Fibroblast of skin of right quadriceps (primary cell): ENCODE measurements at places on chromosomes 11 and 22.
A peak's percentile ranks its signal among the peaks of the same experiment; 100 is the strongest.

DNA sequence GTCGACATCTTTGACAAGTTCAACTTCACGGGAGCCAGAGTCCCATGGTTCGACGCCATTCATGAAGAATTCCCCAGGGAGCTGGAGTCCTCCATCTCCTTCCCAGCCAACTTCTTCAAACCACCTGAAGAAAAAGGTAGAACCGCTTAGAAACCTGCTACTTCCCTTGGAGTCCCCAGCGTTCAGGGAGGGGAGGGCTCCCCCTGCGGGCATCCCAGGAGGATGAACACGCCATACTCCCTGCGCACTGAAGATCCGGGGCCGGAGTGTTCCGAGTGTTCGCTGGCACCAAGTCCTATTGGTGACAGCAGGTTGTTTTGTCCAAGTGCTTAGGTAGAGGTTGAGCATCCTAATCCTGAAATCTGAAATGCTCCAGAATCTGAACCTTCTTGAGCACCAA is 51.7 kb upstream of the PRODH start:
- no peak for DNase-seq

GRCh38 chr11:66275396-66275795 is 2.6 kb upstream of the CNIH2 start:
- DNase-seq: no peak

DNA sequence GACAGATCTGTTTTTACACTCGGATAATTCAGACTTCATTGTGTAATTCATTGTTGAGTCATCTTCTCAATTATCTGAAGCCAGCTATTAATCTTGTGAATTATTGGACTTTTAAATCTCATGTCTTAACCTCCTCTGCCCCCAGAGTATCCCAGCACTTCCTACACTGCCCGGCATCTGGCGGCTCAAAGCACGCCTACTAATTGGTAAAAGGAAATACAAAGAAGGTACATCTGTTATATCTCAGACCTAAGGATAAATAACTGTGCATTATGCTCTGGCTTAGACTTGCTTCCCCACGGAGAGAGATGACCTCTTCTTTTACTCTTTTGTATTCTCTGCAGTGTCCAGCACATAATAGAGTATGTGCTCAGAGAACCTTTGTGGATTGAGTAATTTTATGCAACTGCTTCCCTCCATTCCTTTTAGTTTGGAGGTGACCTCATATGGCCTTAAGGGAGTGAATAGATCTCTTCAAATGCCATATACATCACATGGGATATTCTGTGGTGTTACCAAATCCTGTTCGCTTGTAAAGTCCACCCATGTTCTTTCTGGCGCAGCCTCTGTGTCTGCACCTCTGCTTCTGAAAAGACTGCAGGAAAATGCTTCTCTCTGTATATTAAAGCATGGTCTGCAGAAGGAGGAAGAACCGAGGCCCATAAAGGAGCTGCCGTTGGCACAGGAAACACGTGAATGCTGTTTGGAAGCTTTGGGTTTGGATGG is 125.6 kb upstream of the SORL1-AS1 start:
- DNase-seq: no peak

DNA sequence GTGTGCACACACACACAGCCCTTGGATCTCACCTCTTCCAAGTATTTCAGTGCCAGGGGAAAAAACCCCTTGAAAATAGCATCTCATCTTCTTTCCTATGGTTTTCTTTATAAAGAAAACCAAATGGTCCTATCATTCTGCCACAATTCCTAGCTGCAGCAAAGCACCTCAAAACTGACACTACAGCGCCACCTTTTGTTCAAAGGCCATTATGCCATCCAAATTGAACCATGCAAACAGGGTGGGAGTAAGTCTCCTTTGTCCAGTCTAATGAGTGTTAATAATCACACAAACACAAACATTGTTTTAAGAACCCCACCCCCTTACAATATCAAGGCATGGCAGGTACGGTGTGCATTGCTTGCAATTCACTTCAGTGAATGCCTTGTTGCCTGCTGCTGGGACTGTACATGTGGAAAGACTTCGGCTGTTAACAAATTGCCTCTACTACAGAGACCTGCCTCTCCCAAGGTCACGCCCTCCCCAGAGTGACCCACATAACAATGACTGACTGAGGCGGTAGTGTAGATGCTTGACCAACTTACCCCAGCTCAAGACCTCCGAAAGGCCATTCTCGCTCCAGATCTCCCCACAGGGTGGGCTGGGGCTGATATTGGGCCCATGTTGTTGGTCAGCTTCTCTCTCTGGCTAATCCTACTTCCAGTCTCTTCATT is 31.7 kb downstream of the FAM181B start:
- DNase-seq: peak; percentile 28

DNA sequence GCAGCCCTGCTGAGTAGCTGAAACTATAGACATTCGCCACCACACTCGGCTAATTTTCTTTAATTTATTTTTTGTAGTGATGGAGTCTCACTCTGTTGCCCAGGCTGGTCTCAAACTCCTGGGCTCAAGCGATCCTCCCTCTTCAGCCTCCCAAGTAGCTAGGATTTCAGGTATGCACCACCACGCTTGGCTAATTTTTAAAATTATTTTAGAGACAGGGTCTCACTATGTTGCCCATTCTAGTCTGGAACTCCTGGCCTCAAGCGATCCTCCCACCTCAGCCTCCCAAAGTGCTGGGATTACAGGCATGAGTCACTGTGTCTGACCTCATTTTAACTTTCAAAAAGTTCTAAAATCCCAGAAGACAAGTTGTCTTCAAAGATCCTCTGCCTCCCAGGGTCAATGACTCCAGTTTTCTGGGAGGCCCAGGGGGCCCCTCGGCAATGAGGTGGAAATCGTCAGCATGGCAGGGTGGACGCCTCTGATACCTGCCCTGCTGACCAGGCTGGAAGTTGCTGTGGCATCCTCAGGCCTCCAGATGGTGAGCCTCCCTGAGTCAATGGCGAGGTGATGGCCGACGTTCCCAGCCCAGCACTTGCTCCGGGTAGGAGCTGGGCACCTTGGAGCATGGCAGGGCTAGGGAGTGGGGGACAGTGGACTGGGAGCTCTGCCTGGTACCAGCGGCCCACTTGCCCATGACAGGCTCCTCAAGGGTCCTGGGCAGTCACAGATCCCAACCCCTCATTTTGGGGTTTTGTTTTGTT is 31.1 kb downstream of the RPL3 start:
- no peak for DNase-seq

- DNase-seq: no peak
These were observed 14.7 kb upstream of the NNMT start for GRCh38 chr11:114281388-114281956.

DNA sequence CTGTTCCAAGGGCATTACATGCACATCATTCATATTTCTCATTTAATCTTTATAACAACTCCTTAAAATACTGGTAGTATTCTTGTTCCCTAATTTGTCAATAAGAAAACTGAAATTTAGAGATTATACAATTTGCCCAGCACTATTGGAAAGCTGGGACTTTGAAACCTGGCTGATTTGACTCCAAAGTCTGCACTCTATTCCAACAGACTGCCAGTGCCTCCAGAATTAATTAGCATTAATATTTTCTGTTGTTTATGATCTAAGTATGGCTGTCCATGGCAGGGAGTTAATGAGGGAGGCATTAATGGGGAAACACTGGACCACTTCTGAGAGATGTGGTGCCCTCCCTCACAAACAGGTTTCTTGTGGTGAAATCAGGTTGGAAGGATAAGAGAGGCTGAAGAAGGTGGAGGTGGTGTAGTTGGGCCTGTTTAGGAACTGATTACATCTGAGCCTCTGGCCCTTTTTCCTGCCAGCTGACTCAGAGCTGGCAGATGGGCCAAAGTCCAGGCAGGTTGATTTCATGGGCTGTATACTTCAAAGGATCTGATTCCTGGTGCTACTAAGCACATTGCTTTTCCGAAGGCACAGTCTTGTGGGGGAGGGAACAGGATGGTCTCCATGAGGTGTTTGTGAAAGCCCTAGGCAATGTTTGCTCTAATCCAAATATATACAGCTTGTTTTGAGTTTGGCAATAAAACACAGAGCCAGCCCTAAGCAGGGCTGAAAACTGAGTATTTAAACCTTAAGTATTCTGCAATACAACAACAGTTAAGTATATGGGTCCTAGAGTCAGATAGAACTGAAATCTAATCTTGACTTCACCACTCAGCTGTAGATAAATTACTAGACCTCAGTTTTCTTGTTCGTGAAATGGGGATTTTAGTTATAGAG is 21.0 kb upstream of the RAB30 start:
- DNase-seq: no peak

DNA sequence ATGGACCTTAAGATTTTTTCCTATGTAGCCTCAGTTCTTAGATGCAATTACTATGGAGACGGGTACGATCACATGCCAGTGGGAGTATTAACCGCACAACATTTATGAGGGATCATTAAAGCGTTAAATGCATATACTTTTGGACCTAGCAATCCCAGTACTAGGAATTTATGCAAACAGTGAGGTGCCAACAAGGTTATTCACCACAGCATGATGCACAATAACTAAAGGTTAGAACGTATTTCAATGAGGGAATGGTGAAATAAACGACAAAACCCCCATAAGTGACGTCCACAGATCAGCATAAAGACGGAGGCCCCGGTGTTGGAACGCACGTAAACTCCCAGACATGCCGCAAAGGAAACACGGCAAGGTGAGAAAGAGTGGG is 539 bp downstream of the SIRT3 start:
- DNase-seq: no peak

DNA sequence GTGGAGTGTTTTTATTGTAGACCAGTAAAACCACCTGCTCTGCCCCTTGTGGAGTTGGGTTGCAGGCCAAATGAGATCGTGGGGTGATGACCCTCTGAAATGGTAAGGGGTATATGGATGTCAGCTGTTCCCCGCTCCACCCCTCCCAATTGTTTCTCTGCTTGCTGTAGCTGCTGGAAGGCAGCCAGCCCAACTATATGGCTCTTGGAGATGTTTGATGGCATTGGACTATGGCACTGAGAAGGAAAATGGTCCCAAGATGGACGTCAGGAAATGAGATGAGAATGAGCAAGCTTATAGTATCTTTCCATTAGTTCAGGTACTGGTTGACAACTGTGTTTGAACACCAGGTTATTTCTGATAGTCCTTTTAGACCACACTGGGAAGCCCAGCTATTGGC is 94.8 kb upstream of the SORL1-AS1 start:
- DNase-seq: no peak

DNA sequence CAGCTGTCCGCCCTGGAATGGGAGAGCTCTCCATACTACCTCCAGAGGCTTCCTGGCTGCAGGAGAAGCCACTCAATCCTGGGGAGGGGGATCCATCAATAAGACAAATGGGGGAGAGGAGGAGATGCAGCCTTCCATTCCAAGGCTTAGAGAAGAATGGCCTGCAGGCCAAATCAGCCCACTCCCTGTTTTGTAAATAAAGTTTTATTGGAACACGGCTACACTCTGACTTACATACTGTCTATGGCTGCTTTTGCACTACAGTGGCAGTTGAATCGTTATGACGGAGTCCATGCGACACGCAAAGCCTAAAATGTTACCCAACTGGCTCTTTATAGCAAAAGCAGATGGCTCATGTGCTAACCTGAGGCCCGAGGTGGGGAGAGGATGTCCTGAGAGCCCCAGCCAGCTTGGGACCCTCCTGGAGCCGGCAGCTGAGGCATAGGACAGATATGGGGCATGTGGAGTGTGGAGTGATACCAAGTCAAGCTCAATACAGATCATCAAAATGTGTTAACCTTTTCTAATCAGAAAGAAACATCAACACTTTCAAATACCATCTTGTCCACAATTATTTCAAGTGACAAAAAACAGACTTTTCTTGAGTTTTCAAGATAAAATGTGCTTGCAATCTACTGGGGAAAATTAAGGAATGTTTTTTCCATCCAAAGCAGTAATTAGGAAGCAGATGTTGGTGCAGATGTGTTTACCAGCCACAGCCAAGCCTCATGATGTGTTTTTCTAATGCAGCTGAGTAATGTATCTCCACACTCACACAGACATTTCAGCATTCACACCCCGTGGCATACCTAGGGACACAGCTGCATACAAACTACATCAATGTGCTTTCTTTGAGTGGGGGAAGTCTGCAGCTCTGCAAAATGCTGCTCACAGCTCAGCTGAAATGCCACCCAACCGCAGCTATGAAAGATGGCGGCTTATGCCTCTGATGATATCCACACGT is 181.6 kb downstream of the SHANK2 start:
- DNase-seq: no peak

- DNase-seq: no peak
These were observed 19.1 kb downstream of the OR51E1 start for GRCh38 chr11:4662876-4663275.

DNA sequence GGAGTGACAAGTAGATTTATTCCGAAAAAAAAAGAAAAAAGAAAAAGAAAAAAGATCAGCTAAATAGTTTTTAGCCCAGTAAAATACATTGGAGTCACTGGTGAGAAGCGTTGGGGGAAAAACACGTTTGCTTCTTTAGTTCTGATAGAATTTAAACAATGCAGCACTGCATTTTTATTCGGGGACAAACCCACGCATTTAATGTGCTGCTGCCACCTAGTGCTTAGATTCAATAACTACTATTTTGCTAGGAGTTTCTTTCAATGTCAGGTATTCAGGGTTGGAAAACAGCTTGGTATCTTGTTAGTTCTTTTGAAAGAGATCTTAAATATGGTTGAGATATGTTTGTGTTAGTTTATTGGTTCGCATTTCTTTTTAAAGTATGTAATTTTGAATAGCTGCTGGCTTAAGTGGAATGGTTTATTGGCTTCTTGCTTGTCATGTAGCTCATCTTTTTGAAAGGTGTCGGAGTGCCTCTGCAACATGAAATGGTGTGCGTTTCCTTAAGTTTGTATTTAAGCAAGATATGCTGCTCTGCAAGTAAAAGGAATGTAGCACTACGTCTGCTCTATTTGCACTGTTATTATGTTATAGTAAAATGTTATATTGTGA is 41.9 kb downstream of the SVIP start:
- DNase-seq: peak; percentile 38

DNA sequence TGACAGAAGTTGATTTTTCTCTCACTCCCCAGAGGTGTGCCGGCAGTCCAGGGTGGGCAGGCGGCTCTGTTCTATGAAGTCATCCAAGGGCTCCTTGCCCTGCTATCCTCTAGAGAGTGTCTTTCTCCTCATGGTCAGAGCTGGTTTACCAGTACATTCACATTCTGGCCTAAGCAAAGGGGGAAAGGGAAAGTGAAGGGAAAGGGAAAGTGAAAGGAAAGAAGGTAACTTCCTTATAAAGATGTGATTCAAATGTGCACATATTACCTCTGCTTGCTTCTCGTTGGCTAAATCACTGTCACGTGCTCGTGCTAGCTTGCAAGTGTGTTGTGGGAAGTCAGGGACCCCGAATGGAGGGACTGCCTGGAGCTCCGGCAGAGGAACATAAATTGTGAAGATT is 2.9 kb upstream of the HTATIP2 start:
- DNase-seq: peak; percentile 22

GRCh38 chr11:64092761-64093136 is 57.0 kb downstream of the FLRT1 start:
- no peak for DNase-seq

GRCh38 chr22:23222033-23222792 is 41.9 kb downstream of the BCR start:
- no peak for DNase-seq

- DNase-seq: no peak
These were observed 685.4 kb downstream of the BRD1 start for GRCh38 chr22:49142296-49142695.
